B cell (primary cell): ENCODE measurements at places on chromosomes 16 and 17. TPM values are rescaled to one million over a fixed set of nuclear protein-coding genes. Genes with fewer than 3 reads are reported as not detected.

Gene CCL4
- 3.5 and 7.5 TPM in 2 replicates for polyA plus RNA-seq

Gene MARVELD3
- 0.22 TPM in 1 of 2 replicates, not detected in the other for polyA plus RNA-seq

Gene C16orf54
- 21.0 and 44.0 TPM in 2 replicates for polyA plus RNA-seq

Gene C17orf67
- 4.4 and 5.0 TPM in 2 replicates for polyA plus RNA-seq

Gene CASKIN2
- polyA plus RNA-seq, result 0.27 and 1.00 TPM in 2 replicates

Gene IL21R
- 32.1 and 49.9 TPM in 2 replicates for polyA plus RNA-seq

Gene SHISA6
- not detected in 2 replicates for polyA plus RNA-seq

Gene AANAT
- polyA plus RNA-seq, result 0.42 and 0.88 TPM in 2 replicates

Gene KRT15
- polyA plus RNA-seq, result not detected in 2 replicates

Gene KRTAP9-4
- polyA plus RNA-seq, result not detected in 2 replicates

Gene TXNDC17
- 15.4 and 33.7 TPM in 2 replicates for polyA plus RNA-seq

Gene SLC25A10
- 2.9 and 3.9 TPM in 2 replicates for polyA plus RNA-seq

Gene KRTAP17-1
- not detected in 2 replicates for polyA plus RNA-seq

Gene SIRT7
- 59.5 and 77.2 TPM in 2 replicates for polyA plus RNA-seq

Gene FKBP10
- 0.21 and 0.40 TPM in 2 replicates for polyA plus RNA-seq

Gene KDM6B
- 18.6 and 49.2 TPM in 2 replicates for polyA plus RNA-seq

Gene KRTAP4-9
- not detected in 2 replicates for polyA plus RNA-seq

Gene NTHL1
- polyA plus RNA-seq, result 20.1 and 27.6 TPM in 2 replicates

- no peak for DNase-seq
These were observed 27.6 kb downstream of the ELAC2 start for GRCh38 chr17:12990041-12990808.

GRCh38 chr16:80260906-80261311, 279.9 kb upstream of the DYNLRB2 start:
- DNase-seq, result no peak

- no peak for DNase-seq
These were observed 156.5 kb upstream of the KCNJ18 start for GRCh38 chr17:21535686-21536375.

DNA sequence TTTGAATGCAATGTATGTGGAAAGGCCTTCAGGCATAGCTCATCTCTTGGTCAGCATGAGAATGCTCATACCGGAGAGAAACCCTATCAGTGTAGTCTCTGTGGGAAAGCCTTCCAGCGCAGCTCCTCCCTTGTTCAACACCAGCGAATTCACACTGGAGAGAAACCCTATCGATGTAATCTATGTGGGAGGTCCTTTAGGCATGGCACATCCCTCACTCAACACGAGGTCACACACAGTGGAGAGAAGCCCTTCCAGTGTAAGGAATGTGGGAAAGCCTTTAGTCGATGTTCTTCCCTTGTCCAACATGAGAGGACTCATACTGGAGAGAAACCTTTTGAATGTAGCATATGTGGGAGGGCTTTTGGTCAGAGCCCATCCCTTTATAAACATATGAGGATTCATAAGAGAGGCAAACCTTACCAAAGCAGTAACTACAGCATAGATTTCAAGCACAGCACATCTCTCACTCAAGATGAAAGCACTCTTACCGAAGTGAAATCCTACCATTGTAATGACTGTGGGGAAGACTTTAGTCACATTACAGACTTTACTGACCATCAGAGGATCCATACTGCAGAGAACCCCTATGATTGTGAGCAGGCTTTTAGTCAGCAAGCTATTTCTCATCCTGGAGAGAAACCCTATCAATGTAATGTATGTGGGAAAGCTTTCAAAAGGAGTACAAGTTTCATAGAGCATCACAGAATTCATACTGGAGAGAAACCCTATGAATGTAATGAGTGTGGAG, 24.7 kb downstream of the ZFP90 start:
- no peak for DNase-seq

- DNase-seq, result no peak
These were observed 37.2 kb upstream of the BCAR1 start for GRCh38 chr16:75288596-75289120.

- no peak for DNase-seq
These were observed 173.7 kb upstream of the HS3ST3A1 start for GRCh38 chr17:13775450-13775849.

GRCh38 chr17:44203731-44204440, 4.2 kb upstream of the ATXN7L3 start:
- DNase-seq, result peak; percentile 69

GRCh38 chr17:42472709-42473521, 14.2 kb downstream of the ATP6V0A1 start:
- no peak for DNase-seq

- peak; percentile 18 for DNase-seq
These were observed 11.7 kb upstream of the PRPSAP1 start for GRCh38 chr17:76365256-76365903.

- no peak for DNase-seq
These were observed 91.8 kb downstream of the KCNJ2 start for GRCh38 chr17:70261170-70261569.

- no peak for DNase-seq
These were observed 5.8 kb downstream of the KIF18B start for GRCh38 chr17:44941712-44942331.

DNA sequence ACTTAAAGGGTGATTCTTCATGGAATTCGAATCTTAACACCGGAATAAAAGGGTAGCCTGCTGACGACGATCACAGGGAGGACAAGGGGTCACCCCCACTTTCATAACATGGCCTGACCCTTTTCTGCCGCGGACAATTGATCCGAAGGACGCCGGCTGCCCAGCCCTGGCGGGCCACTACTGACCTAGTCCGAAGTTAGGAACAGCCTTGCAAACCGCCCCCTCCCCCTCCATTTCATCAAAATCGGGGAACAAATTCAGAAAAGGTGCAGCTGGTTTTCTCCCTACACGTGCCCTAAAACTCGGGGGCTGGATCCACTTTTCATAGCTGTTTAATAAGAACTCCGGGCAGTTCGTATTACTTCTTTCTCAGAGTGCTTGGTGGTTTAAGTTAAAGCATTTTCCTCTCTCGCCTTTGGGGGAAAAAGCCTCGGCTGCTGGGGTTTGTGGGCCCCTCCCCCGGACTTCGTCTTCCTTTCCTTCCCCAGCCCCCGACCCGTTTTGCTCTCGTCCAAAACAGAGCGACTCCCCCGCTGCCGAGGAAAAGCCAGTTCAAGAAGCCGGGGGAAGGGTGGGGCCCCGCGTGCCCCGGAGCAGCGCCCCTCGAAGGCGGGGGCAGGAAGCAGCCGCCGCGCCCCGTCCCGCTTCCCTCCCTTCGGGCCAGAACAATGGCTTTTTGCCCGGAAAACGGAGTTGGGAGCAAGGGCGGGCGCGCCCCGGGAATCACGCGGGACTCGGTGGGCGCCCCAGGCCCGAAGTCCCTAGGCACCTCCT, 641 bp upstream of the CBX2 start:
- peak; percentile 59 for DNase-seq

GRCh38 chr17:73331060-73331459, 19.3 kb upstream of the CDC42EP4 start:
- no peak for DNase-seq

DNA sequence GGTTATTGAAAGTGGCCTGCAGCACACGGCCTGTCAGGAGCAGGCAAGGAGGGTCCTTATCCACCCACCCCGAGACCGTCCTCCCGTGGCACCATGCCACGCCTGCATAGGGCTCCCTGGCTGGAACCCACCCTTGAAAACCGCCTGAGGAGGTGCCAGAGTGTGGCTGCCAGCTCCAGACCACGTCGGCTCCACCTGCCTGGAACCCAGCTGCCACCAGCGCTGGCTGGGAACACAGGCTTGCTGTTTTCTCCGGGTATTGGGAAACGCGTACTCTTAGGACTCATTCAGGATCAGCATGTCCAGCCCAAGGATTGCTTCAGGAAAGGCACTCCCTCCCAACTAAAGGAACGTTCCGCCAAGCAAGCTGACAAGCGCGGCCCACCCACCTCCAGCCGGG, 6.7 kb downstream of the ARL16 start:
- no peak for DNase-seq

GRCh38 chr16:67237396-67238277, 9.6 kb downstream of the FHOD1 start:
- no peak for DNase-seq

DNA sequence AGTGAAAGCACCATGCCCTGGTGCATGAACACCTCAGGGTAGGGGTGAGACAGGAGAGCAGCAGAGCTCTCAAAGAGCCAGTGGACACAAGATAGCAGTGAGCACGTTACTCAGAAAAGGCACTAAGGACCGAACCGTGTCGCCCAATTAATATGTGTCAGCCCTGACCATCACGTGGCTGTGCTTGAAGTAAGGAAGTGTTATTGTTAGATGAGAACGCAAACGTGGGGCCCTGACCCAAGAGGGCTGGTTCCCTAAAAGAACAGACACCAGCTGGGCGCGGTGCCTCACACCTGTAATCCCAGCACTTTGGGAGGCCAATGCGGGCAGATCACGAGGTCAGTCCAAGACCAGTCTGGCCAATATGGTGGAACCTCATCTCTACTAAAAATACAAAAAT, 16.3 kb downstream of the AXIN1 start:
- DNase-seq, result peak; percentile 3

DNA sequence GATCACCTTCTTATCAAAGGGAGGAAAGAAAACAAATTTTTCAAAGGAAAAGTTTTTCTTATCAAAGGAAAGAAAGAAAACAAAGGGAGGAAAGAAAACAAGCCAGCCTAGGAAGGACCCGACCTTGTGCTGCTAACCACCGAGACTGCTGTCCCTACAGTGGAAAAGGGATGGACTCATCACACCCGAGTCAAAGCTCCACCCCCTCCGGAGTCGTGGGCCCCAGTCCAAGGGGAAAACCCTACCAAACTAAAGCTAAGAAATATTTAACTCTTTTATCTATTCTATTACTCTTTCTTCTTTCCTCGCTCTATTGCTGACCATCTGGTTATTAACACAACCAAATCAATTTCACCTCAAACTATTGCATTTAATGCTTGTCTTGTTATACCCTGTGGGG, 6.1 kb upstream of the ENDOV start:
- DNase-seq, result no peak

- peak; percentile 80 for DNase-seq
These were observed 629 bp downstream of the GEMIN4 start for GRCh38 chr17:751269-752001.

DNA sequence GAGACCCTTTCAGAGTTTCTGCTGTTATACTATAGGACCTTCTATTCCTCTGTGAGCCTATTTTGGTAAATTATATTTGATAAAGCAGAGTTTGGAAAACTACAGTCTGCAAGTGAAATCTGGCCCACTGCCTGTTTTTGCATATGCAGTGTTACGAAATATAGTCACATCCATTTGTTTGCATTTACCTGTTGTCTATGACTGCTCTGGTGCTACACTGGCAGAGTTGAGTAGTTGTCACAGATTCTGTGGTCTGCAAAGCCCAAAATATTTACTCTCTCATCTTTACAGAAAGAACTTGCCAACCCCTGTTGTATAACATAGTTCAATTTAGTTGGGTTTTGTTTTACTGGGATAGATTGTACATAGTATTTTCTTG, 42.3 kb downstream of the TNRC6A start:
- no peak for DNase-seq

- DNase-seq, result no peak
These were observed 64.1 kb downstream of the TIMM22 start for GRCh38 chr17:1060991-1061390.

DNA sequence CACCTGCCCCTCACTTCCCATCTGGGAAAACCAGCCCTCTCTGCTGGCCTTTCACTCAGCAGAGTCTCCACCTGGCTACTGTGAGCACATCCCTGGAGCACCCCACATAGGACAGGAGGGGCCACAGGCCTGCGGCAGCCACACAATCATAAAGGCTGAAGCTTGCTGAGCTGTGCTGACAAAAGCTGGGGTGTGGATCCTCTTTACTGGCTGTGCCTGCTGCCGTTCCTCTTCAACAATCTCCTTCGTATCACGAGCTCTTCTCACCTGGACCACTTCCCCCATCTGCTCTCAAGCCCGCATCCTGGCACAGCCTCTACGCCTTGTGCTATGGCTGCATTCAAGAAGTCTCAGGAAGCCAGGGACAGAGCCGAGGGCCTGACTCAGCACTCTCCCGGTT, 86.1 kb downstream of the ZNF778 start:
- DNase-seq, result peak; percentile 63

GRCh38 chr17:71632328-71632727, 488.5 kb upstream of the SOX9 start:
- no peak for DNase-seq

- no peak for DNase-seq
These were observed 15.2 kb downstream of the CNGB1 start for GRCh38 chr16:57955572-57956188.

- no peak for DNase-seq
These were observed 330.7 kb upstream of the ASIC2 start for GRCh38 chr17:33623841-33624240.

GRCh38 chr16:82672676-82673075, 45.9 kb downstream of the CDH13 start:
- DNase-seq, result no peak

- no peak for DNase-seq
These were observed 34.8 kb upstream of the XYLT2 start for GRCh38 chr17:50311112-50311460.

DNA sequence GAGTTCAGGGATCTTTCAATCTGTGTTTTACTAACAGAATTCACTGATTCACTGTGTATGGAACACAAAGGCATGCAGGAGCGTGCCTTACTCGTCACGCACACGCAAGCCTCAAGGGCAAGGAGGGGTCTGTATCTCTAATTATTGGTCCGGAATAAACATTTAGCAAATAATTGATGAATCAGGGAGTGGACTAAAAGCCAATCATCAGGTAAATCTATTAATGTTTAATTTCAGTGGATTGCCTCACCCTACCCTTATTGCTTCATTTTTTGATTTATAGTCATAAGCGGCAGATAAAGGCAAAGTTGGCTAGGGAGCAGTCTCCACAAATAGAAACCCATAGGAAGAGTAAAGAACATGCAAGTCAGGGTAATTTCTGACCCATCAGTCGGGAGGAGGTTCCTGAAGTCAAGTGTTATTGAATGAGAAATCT, 7.4 kb upstream of the HSD17B2 start:
- DNase-seq, result no peak

GRCh38 chr16:35296962-35297653, 1837.7 kb downstream of the TP53TG3F start:
- no peak for DNase-seq

- no peak for DNase-seq
These were observed 502.0 kb downstream of the HAPSTR1 start for GRCh38 chr16:9593440-9593839.

DNA sequence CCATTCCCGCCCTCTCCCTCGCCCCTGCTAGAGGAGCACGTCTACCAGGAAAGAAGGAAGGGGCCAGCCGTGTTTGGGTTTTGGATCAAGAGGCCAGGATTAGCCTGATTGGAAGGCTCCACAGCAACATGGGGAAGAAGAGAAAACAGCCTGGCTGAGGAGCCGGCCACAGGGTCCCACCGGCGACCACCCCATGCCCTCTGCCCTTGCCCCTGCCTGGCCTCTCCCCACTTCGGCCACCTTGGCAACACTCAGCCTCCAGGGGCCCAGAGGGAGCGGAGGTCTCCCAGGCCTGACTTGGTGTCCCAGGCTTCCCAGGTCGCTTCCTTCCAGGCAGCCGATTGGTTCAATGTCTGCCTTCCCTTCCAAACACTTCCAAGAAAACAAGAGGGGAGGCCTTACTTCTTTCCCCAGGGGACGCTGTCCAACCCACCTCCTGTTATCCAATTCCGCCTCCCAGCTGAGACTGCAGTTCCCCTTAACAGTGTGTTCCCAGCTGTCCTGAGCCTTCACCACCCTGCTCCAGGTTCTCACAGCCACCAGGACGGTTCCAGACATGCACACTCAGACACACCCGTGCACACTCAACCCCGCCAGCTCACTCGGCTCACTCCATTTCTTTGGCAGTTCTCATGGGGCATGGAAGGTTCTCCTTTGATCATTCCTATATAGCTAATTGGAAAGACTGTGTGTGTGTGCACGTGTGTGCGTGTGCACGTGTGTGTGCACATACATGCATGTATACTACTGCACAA, 65.4 kb downstream of the RBFOX3 start:
- no peak for DNase-seq
